ENCODE measurements at places on chromosomes 1 and 21.
A peak's percentile ranks its signal among the peaks of the same experiment; 100 is the strongest.

DNA sequence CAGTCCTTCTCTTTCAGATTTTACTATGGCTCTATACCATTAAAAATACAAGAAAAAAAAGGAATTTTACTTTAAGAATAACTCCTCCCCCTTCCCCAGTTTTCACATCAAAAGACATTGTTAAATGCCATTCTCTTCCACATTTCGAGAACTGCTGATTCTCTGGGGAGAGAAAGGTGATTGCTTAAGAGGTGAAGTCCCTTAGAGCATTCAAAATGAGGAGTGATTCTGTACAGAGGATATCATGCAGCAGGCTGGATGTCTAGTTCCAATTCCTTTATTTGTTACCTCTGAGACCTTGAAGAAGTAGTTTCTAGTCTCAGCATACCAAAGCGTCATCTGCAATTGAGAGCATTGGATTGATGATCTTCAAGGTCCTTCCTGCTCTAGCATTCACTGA lies 46.9 kb downstream of the FMO3 start:
- DNase-seq, result no peak

GRCh38 chr1:108892356-108893140 lies 15.8 kb downstream of the GPSM2 start:
- DNase-seq, result no peak

DNA sequence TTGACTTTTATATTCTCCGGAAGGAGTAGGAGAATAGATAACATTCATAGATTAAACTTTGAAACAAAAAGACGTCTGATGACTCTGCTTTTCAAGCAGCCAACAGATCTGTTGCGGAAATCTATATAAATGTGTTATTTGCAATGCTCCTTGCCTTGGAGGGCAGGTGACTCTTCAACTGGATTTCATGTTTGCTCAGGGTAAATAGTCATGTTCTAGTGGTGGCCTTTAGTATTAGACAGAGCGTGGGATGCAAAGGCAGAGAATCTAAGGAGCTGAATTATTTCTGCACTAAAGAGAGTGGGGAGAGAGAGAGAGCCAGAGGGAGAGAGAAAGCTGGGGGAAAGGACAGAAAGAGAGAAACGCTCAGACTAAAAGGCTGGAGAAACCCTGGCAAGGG lies 454.3 kb downstream of the AJAP1 start:
- no peak for DNase-seq

GRCh38 chr1:222009105-222009730 lies 267.3 kb upstream of the DUSP10 start:
- no peak for DNase-seq

- DNase-seq, result peak; percentile 68
These were observed 35.4 kb downstream of the VANGL1 start for GRCh38 chr1:115677182-115677555.

- DNase-seq, result no peak
These were observed 48.5 kb upstream of the IKBKE start for GRCh38 chr1:206421616-206422340.

GRCh38 chr1:2879591-2879990 lies 78.1 kb upstream of the TTC34 start:
- no peak for DNase-seq

GRCh38 chr1:165616054-165616612 lies 14.9 kb upstream of the MGST3 start:
- DNase-seq, result no peak

GRCh38 chr1:1778663-1779319 lies 521 bp upstream of the NADK start:
- no peak for DNase-seq
